ENCODE measurements at places on chromosomes 4 and X. TPM values are rescaled to one million over a fixed set of nuclear protein-coding genes. Genes with fewer than 3 reads are reported as not detected.
A peak's percentile ranks its signal among the peaks of the same experiment; 100 is the strongest.

Gene RIPPLY1
- total RNA-seq, result not detected

Gene NDNF
- not detected for total RNA-seq

Gene GPR173
- not detected for total RNA-seq

Gene UGT2B11
- not detected for total RNA-seq

GRCh38 chr4:181909368-181909767 lies 333.8 kb upstream of the TENM3 start:
- no peaks in the 10 kb centered on the region for H3K27me3 ChIP-seq
- H3K4me1 ChIP-seq, result no peaks in the 10 kb centered on the region
- H3K36me3 ChIP-seq, result peaks cover 17% of the 10 kb centered on the region
- H3K4me3 ChIP-seq, result no peak overlapping the region
- no peak overlapping the region for H3K27ac ChIP-seq

DNA sequence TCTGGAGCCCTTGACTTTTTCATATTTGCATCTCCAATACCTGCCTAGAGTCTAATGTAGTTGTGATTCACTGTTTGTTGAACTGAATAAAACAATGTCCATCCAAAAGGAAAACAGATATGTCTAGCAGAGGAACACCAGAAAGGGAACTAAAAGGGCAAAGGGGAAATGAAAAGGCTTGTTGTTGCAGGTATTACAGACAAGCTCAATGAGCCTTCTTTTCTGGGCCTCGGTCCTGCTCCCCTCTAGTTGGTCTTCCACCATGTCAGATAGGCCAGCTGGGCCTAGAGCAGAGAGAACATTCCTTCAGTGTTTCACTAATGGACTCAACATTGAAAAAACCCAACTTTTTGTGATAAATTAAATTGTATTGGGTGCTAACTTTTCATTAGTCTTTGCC lies 55.4 kb downstream of the ZFX start:
- peaks cover 37% of the 10 kb centered on the region for H3K4me1 ChIP-seq
- H3K27me3 ChIP-seq, result no peaks in the 10 kb centered on the region
- peaks cover under 1% of the 10 kb centered on the region for H3K36me3 ChIP-seq
- DNase-seq, result no peak
- no peak overlapping the region for H3K4me3 ChIP-seq

DNA sequence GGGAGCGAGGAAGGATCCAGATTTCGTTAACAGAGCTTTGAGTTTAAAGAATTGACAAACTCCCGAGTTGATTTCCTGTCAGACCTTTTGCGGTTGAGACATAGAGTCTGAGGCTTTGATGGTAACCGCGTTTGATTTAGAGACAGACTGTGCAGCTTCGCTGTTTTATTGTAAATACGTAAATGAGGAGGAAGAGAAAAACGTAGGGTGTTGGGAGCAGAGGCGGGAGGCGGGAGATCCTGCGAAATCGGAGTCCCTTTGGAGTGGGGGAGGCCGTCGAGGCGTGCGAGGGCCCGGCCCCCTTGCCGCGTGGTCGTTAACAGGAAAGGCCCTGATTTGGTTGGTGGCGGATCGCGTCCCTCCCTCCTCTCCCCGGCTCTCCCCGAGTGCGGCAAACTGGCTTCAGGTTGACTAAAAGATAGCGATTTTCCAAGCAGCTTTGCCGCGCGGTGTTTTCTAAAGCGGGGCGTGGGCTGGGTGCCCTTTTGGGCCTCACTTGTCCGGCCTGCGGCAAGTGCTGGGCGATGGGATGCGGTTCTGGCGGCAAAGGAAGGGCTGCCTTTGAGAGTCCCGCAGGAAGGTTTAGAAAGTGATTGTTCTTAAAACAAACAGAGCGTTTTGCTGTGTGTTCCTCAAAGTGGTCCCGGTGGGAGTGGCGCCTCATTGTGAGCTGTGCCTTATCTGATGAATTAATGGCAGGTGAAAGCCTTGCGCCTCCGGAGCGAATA lies 857 bp downstream of the SCML1 start:
- H3K36me3 ChIP-seq, result peaks cover 5% of the 10 kb centered on the region
- no peak overlapping the region for H3K27ac ChIP-seq
- peak overlapping the region; percentile 79 for H3K4me3 ChIP-seq

GRCh38 chrX:3738509-3738908 lies 25.1 kb upstream of the PRKX start:
- peak overlapping the region; percentile 57 for H3K4me3 ChIP-seq
- H3K36me3 ChIP-seq, result peaks cover 11% of the 10 kb centered on the region
- H3K27me3 ChIP-seq, result no peaks in the 10 kb centered on the region
- H3K27ac ChIP-seq, result peak overlapping the region; percentile 73
- no peak for DNase-seq

DNA sequence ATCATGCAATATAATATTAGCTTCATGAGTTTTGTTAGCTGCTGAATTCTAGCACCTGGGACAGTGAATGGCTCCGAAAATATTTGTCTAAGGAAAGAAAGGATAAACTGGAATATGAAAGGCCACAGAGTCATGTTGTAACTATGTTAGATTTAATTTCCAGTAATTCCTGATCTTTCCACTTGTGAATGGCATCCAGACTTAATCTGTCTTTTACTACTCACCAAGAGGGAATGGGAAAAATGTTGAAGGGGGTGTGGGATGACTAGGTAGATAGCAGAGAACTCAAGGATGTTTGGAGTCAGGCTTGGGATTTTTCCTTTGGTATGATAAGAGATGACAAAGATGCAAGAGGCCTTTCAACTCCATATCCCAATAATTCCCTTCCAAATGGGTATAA lies 9.4 kb downstream of the ADH6 start:
- no peaks in the 10 kb centered on the region for H3K36me3 ChIP-seq
- no peak for DNase-seq
